ENCODE measurements at places on chromosomes 13 and 19.

DNA sequence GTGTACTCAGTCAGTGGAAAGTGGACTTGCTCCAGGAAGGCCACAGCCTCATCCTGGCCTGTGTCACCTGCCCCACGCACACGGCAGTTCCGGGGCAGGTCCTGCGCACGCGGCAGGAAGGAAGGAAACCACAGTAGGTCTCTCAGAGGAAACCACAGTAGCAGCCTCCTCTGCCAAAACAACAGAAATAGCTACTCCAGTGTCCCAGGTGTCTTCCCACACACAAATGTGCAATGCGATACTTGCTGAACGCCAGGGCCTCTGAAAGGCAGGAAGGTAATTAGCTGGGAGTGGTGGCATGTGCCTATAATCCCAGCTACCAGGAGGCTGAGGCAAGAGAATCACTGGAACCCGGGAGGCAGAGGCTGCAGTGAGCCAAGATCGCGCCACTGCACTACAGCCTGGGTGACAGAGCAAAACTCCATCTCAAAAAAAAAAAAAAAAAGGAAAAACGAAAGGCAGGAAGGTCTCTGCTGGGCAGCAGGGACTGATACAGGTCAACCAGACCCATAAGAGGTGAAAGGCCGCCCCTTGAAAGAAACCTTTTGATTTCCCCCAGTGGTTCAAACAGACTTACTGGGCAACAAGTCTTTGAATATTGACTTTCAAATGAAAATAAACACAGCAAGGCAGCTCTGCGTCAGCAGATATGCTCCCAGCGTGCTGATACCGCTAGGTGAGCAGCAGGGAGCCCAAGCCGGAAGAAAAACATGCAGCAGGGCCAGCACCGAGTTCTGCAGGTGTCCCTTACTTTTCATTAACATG, 49.5 kb downstream of the CRYL1 start:
- H3K4me1 ChIP-seq, result peaks cover 61% of the 10 kb centered on the region
- H3K36me3 ChIP-seq, result peaks cover 10% of the 10 kb centered on the region
- peak; percentile 70 for DNase-seq
- peak overlapping the region; percentile 53 for H3K4me3 ChIP-seq

- no peak overlapping the region for H3K4me3 ChIP-seq
- H3K36me3 ChIP-seq, result peaks cover 20% of the 10 kb centered on the region
- no peaks in the 10 kb centered on the region for H3K4me1 ChIP-seq
- no peak overlapping the region for H3K27ac ChIP-seq
Measured at GRCh38 chr13:25345576-25345975, 26.2 kb upstream of the ATP8A2 start.

DNA sequence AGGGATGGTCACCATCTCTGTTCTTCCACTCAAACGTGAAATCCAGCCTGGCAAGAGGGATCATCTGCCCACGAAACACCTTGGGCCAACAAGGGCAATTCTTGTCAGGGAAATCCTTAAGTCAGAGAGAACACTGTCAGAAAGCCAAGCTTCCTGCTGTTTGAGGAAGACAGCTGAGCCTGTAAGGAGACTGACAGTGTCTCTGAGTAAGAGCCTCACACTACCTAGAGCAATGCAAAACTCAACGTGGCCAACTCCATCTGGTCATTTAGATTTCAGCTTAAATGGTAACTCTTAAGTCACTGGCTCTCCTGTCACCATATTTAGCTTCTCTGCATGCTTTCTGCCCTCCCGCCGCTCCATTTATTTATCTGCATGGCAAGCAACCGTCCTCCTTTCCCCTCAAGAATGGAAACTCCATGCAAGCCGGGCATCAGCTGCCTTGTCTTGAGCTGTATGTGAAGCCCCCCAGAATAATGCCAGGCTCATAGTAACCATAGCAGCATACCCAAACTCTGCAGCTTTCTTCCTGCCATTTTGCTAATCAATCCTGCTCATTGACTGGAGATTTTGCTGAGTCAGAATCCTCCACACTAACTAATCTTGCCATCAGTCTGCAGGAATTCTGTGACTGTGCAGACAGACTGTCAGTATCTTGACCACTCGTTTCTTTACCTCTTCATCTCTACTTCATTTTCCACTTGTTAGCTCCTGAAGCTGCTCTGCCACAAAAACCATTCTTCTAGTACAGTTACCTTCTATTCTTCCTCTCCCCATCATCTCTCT, 159.8 kb downstream of the IRS2 start:
- no peaks in the 10 kb centered on the region for H3K36me3 ChIP-seq
- H3K27ac ChIP-seq, result no peak overlapping the region
- peaks cover 11% of the 10 kb centered on the region for H3K27me3 ChIP-seq
- H3K4me1 ChIP-seq, result no peaks in the 10 kb centered on the region
- H3K4me3 ChIP-seq, result no peak overlapping the region

DNA sequence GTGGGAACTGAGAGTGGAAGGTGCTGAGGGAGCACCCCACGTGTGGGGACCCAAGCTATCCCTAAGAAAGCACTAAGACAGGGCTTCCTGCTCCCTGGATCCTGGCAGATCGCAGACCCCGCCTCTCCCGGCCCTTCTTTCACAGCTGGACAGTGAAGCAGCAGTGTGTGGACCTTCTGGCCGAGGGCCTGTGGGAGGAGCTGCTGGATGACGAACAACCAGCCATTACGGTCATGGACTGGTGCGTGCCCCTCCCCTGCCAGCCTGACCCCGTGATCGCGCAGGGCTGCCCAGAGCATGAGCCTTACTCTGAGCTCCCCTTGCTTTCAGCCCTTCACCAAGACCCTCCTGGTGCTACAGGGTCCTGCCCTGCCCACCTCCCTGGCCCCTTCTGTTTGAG, 2.3 kb downstream of the NCCRP1 start:
- no peak overlapping the region for H3K4me3 ChIP-seq
- no peaks in the 10 kb centered on the region for H3K36me3 ChIP-seq
- peaks cover 12% of the 10 kb centered on the region for H3K4me1 ChIP-seq
- peaks cover 87% of the 10 kb centered on the region for H3K27me3 ChIP-seq
- no peak for DNase-seq

DNA sequence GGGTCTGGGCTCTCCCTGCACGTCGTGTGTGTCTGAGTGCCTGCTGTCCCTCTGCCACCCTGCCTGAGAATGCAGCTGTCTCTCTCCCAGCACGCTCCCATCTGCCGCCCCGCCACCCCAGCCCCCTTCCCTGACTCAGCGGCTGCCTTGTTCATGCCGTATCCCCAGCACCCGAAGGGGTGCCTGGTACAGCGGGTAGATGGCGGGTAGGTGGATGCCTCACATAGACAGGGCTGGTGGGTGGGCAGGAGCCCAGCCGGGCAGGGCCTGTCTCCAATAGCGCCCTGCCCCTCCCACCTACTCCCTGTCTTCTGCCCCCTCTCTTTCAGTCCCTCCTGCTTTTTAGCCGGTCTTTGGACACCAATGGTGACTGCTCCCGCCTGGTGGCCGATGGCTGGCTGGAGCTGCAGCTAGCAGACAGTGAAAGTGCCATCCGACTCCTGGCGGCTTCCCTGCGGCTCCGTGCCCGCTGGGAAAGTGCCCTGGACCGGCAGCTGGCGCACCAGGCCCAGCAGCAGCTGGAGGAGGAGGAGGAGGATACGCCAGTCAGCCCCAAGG, 30.3 kb downstream of the DHX34 start:
- peaks cover 23% of the 10 kb centered on the region for H3K4me1 ChIP-seq
- no peaks in the 10 kb centered on the region for H3K27me3 ChIP-seq
- DNase-seq, result no peak
- H3K4me3 ChIP-seq, result no peak overlapping the region

GRCh38 chr19:44598880-44599279, 14.5 kb upstream of the IGSF23 start:
- no peak for DNase-seq
- no peaks in the 10 kb centered on the region for H3K4me1 ChIP-seq
- H3K4me3 ChIP-seq, result no peak overlapping the region
- H3K27me3 ChIP-seq, result peaks cover 28% of the 10 kb centered on the region
- no peak overlapping the region for H3K27ac ChIP-seq
- H3K36me3 ChIP-seq, result no peaks in the 10 kb centered on the region

DNA sequence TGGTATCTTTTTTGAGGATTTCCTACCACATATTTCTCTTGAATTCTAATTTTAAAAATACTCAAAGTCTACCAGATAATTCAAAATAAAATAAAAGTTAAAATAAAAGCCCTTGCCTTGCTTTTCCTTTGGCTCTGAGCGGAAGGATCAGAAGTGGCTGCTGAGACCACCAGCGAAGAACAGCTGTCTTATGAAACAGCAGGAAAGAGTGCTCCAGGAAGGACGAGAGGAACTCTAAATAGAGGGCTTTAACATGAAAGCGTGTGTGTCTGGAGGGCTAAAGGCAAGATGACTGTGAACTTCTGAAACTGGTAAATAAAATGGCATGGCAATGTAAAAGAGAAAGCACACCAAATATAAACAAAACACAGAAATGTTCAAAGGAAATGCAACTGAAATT, 521.5 kb upstream of the SPRY2 start:
- no peaks in the 10 kb centered on the region for H3K27me3 ChIP-seq
- no peaks in the 10 kb centered on the region for H3K4me1 ChIP-seq
- no peak overlapping the region for H3K27ac ChIP-seq
- DNase-seq, result no peak
- no peaks in the 10 kb centered on the region for H3K36me3 ChIP-seq
- H3K4me3 ChIP-seq, result no peak overlapping the region

- no peaks in the 10 kb centered on the region for H3K36me3 ChIP-seq
- H3K4me3 ChIP-seq, result no peak overlapping the region
- no peaks in the 10 kb centered on the region for H3K4me1 ChIP-seq
- DNase-seq, result no peak
- H3K27me3 ChIP-seq, result peaks cover 13% of the 10 kb centered on the region
Measured at GRCh38 chr13:113283904-113284303, 13.1 kb upstream of the LAMP1 start.

DNA sequence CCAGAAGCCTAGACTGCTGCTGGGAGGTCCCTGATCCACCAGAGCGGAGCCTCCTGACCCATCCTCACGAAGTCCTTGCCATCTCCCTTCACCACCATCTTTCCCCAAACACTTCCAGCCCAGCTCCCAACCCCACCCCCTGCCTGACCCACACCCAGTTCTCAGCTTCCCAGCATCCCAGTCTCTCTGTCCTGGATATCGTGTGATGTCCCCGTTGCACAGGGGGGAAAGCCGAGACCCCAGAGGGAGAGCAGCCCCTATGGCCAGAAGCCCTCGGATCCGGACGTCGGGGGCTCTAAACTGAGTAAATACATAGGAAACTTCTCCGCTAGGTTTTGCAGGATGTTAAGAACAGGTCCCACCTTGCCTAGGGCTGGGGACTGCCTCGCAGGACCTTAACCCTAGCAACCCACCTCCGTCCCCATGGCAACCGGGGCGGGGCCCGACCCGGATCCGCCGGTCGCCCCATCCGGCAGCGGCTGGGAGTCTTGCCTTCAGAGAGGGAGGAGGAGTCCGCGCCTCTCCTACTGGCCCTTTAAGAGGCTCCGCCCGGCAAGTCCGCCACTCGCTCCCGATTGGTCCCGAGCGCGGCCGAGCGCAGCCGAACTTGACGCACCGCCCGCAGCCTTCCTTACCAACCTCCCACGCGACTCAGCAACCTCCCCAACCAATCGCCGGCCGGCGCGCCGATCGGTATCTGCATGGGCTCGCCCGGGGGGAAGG, 451 bp upstream of the HMG20B start:
- H3K36me3 ChIP-seq, result peaks cover 11% of the 10 kb centered on the region
- H3K4me1 ChIP-seq, result peaks cover 7% of the 10 kb centered on the region
- DNase-seq, result peak; percentile 100
- peak overlapping the region; percentile 11 for H3K27ac ChIP-seq
- no peaks in the 10 kb centered on the region for H3K27me3 ChIP-seq
- peak overlapping the region; percentile 71 for H3K4me3 ChIP-seq

- H3K27me3 ChIP-seq, result no peaks in the 10 kb centered on the region
- H3K4me1 ChIP-seq, result peaks cover 30% of the 10 kb centered on the region
- H3K36me3 ChIP-seq, result no peaks in the 10 kb centered on the region
- no peak overlapping the region for H3K27ac ChIP-seq
- no peak overlapping the region for H3K4me3 ChIP-seq
Measured at GRCh38 chr13:112699322-112699918, 9.6 kb downstream of the ATP11A start.

DNA sequence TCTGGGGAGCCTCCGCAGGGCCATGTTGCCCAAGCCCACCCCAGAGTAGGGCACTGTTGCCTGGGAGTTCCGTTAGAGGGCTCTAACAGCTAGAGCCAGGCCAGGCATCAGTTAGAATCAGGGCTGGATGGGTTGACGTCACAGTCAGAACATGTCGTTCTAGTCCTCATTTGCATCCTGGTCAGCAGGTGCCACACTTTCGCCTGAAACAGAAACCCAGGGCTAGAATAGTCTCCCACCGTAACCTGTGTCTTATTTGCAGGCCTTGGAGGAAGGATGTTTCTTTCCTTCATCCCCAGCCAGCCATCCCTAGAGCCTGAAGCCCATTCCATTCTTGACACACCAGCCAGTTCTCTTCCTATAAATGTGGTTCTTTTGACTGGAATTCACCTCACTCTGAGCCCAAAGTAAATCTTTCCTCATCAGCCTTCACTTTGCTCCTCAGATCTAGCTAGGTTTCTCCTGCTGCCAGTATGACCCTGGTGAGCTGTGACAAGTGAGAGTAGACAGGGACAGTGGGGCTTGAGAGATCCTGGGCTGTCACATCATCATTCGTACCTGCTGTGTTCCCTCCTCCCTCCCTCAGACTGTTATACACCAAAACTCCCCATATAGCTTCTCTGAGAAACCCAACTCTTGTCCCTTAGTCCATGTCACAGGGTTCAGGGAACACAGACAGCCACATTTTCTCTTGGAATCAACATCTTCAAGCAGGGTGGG, 12.2 kb upstream of the CCDC97 start:
- H3K27ac ChIP-seq, result peak overlapping the region; percentile 72
- H3K4me1 ChIP-seq, result peaks cover 76% of the 10 kb centered on the region
- no peak overlapping the region for H3K4me3 ChIP-seq
- H3K27me3 ChIP-seq, result no peaks in the 10 kb centered on the region
- H3K36me3 ChIP-seq, result peaks cover 64% of the 10 kb centered on the region

DNA sequence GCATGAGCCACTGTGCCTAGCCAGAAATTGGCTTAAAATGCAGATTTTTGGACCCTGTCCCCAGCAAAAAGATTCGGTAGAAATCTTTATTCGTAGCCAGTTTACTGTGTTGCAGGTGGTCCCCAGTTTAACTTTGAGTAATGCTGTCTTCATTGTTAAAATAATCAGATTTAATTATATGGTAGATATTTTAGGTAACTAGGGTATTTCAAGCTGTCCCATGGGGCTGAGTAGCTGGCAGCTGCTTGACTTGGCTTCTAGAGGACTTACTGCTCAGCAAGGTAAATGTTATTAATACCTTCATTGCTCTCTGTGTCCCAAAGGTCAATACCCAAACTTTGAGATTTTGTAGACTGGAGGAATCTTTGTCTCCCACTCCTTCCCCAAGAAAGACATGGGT, 21.1 kb downstream of the LSM14A start:
- peaks cover 43% of the 10 kb centered on the region for H3K4me1 ChIP-seq
- H3K4me3 ChIP-seq, result no peak overlapping the region
- H3K36me3 ChIP-seq, result peaks cover 13% of the 10 kb centered on the region
- H3K27ac ChIP-seq, result no peak overlapping the region
- no peaks in the 10 kb centered on the region for H3K27me3 ChIP-seq

- H3K36me3 ChIP-seq, result no peaks in the 10 kb centered on the region
- peaks cover 15% of the 10 kb centered on the region for H3K27me3 ChIP-seq
- no peak overlapping the region for H3K4me3 ChIP-seq
- DNase-seq, result no peak
- peaks cover 20% of the 10 kb centered on the region for H3K4me1 ChIP-seq
Measured at GRCh38 chr13:20528452-20528851, 2.8 kb upstream of the CRYL1 start.
